ENCODE measurements at places on chromosomes 2 and 18.

DNA sequence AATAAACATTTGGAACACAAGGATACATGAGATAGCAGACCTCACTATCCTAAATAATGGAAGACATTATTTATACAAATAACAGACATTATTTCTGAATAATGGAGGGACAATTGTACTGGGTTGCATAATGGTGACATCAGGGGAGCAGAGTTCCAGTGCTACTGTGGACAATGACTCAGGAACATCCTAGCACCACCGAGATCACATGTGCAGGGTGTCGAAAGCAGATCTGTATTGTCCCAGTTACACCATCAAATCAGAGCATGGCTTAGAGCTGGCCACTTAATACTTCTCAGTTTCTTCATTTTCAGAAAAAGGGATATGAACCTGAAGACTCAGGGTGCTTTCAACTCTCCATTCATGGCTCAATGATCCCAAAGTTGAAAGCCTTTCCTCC is 249.1 kb upstream of the RBMS1 start:
- DNase-seq: no peak

DNA sequence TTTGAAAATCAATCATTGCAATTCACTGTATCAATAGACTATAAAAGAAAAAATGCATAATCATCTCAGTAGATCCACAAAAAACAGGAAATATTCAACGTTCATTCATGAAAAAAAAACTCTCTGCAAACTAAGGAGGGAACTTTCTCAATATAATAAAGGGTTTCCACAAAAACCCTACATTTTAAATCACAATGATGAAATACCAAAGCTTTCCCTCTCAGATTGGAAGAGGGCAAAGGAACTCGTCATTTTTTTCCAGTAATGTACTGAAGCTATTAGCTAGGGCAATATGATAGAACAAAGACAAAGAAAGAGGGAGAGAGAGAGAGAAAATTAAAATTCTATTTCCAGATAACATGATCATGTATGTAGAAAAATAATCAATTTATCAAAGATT is 167.1 kb upstream of the RBMS1 start:
- DNase-seq: no peak

DNA sequence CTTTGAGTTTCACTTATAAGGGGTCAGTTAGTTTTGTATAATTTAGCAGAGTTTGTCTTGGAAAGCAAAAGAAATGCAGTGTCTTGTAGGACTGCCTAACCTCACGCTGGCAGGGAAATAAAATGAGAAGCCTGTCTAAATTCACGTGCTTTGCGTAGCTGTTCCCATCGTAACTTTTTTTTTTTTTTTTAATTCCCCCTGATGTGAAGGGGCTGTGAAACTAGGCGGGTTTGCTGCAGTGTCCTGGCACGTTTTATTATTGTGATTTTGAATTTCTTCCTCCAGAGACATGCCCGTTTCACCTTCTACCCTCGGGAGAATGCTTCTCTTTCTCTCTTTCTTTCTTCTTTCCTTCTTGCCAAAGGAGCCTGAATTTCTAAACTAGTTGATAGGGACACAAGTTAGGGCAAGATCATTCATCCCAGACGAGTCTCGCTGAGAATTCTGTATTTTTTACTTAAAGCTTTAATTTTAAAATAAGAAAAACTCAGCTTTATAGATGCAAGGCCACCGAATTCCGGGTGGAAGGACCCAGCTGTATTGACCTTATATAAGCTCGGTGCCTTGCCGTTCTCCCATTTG is 2.3 kb downstream of the MEIS1 start:
- DNase-seq: no peak

GRCh38 chr18:63590966-63591695 is 4.0 kb downstream of the SERPINB13 start:
- DNase-seq: no peak

DNA sequence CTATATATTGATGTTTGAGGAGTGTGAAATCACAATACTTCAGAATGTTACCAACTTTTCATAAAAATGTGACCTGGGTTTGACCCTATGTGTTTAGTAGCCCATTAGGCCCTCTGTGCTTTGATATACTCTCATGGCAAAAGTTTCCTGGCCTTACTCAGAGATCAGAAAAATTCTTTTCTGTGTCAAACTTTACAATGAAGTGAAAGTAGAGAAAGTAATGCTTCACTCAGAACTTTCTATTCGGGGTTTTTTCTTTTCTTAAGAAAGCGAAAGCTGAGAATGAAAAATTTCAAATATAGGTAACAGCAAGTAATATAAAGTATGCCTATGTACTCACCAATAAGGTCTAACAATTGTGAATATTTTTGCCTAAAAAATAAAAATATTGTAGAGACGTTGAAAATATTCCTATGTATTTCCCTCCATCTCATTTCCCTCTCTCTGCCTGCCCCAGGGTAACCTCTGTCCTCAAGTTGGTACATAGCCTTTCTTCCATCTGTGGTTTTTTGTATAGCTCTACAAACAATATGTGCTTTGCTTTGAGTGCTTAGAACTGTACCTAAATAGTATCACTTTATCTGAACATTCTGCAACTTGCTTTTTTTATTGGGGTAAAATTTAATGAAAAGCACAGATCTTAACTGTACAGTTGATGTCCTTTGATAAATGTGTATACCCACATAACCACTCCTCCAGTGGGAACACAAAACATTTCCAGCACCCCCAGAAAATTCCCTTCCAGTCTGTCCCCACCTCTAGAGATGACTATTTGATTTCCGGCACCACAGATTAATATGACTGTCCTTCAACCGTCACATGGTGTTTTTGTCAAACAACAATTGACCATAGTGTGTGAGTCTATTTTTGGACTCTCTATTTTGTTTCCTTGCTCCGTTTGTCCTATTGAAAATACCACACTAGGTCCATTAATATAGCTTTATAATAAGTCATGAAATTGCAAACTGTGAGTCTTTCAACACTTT is 10.3 kb upstream of the ACKR3 start:
- no peak for DNase-seq

- no peak for DNase-seq
Observed at GRCh38 chr2:222268311-222268990, 30.3 kb downstream of the PAX3 start.

DNA sequence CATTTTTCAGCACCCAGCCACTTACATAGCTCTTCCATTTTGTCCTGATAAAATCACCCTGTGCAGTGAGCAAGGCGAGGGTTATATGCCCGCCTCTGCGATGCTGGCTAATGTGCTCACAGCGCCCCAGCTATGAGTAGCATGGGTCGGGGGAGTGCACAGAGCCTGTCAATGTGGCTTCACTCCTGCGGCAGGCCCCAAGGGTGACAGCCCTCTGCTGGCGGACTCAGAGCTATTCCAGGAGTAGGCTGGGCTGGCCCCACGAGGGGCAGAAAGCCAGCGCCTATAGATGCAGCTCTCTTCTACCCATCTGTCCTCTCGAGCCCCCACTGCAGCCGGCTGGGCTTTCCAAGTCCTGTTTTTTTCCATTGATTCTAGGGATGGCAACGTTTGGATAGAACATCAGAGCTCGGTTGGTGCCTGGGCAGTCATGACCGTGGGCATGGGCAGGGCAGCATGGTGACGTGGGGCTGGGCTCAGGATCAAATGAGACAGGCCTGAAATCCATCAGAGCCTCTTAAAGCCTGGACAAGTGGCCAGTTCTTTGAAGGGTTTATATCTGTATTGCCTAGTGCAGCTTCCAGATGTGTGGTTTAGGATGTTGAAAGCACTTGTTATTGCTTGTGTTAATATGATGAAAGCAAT is 134.7 kb downstream of the MCFD2 start:
- DNase-seq: no peak

GRCh38 chr2:76684756-76685155 is 837.4 kb downstream of the LRRTM4 start:
- DNase-seq: no peak

- no peak for DNase-seq
Observed at GRCh38 chr2:133484106-133484505, 84.2 kb downstream of the NCKAP5 start.

DNA sequence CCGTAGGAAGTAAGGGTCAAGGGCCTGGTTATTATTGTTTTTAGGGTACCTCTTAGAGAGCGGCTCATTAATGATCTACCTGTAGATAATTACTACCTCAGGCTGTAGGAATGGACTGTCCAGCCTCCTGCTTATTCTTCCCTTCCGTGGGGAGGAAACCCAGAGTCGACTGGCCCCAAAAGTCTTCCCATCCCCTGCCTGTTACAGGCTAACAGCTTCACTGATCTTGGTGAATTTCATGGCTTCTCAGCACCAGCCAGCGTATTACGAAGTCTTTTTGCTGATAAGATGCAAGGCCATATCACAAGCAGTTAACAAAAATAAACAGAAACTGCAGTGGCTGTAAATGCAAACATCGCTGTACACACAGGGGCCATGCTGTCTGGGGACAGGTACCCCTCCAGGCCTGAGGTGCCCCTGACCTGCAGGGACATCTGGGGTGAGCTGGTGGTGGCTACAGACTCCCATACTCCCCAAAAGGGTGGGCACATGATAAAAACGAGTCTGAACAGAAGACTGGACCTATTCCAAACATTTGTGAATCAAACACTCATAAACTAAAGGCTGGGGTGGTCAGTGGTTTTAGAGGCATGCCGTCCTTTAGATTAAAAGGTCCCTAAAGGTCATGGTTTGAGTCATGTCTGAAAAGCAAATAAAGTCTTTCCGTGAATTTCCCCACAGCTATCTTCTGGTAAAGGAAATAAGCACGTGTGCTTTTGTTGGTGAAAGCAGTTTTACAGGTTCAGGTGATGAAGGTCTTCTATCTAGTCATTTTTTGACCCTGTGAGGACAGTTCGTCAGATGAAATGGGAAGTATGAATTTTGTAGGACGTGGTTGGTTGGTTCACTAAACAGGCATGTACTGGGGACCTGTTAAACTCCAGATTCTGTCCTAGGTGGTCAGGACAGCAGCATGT is 36.7 kb downstream of the TTC39C start:
- DNase-seq: no peak

DNA sequence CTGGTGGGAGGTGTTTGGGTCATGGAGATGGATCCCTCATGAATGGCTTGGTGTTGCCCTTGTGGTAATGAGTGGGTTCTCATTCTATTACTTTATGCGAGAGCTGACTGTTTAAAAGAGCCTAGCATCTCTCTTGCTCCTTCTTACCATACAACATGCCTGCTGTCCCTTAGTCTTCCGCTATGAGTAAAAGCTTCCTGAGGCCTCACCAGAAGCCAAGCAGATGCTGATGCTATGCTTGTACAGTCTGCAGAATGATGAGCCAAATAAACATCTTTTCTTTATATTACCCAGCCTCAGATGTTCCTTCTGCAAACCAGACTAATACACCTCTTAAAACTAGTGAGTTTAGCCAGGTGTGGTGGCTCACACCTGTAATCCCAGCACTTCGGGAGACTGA is 23.1 kb downstream of the EVA1A start:
- no peak for DNase-seq

- no peak for DNase-seq
Observed at GRCh38 chr18:22337306-22337705, 80.4 kb downstream of the CTAGE1 start.

DNA sequence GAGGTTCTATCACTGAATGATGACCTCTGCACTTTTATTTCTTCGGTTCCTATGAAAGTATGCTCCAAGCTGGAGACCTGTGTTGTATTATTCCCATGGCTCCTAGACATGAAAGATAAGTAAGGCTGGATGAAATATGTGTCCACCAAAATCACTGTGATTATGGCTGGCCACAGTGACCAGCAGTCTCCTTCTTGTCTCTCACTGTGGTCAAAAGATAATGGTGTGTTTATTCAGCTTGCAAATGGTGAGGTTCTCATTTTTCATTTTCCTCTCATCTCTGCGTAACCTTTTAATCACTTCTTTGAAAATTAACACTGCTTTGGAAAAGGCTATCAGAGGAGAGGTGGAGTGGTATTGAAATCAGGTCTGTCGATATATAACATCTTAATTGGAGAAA is 107.8 kb upstream of the DAPL1 start:
- DNase-seq: no peak

- no peak for DNase-seq
Observed at GRCh38 chr18:79458131-79458838, 62.6 kb downstream of the NFATC1 start.

GRCh38 chr2:31382452-31383120 is 32.0 kb downstream of the XDH start:
- no peak for DNase-seq

DNA sequence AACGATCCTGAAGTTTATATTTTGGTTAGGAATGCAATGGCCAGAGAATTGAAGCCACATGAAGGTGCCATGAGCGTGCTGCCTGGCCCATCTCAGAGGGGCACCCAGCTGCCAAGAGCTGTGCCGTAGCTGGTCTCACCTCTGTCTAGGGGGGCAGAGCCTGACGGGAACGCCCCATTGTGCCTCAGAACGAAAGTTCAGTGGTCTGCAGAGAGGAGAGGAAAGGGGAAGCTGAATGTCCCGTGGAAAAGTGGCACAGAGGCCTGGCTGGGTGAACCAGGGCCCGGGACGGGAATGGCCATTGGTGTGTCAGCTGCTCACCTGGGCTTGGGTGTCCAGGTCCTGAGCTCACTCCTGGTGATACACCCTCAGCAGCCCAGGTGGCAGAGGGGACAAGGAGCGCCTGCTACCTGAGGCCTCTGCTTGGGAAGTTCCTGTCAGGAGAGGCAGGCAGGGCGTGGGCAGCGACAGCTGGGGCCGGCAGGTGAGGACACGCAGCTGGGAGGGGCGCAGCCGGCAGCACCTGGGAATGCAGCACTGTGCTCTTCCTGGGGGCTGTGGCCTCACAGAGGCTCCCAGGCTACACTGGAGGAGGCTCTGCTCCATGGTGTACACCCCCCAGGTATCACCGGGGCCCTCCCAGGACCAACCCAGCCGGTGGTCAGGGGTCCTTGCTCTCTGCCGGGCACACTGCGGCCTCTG is 67.3 kb downstream of the PARD6G start:
- no peak for DNase-seq

- no peak for DNase-seq
Observed at GRCh38 chr18:13797157-13797611, 26.8 kb upstream of the MC5R start.

- DNase-seq: peak; percentile 12
Observed at GRCh38 chr2:145066151-145066661, 546.3 kb upstream of the ZEB2 start.

GRCh38 chr18:67553437-67553836 is 36.9 kb upstream of the DSEL start:
- DNase-seq: no peak
